Globus pallidus (tissue), 1 donor: ENCODE measurements at places on chromosomes 7 and 10.

- DNase-seq: no peak
Observed at GRCh38 chr10:132527339-132528063, 10.1 kb upstream of the INPP5A start.

GRCh38 chr10:116472891-116473290 lies 45.2 kb downstream of the PNLIPRP3 start:
- no peak for DNase-seq

GRCh38 chr7:74453322-74454011 lies at the start of gene GTF2IRD1:
Gene GTF2IRD1, plus strand, starts transcription at chr7:74453906. Its CDS starts 54,175 bp downstream, at chr7:74508081.
- peak; percentile 60 for DNase-seq

DNA sequence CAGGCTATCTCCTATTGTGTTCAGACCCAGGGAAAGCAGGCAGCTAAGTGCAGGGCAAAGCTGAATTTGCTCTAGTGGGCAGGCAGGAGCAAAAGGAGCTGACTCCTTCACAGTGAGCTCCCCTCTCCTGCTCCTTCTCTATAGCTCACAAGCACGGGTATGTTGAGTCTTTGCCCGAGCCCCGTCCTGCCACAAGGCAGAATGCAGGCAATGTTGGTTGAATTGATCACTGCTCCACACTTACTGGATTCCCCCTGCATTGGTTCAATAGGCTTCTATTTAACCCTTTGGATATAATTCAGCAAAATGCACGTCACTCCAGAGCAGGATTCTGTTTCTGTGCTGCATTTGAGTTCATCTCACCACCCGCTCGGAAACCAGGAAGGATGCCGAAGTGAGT lies 16.2 kb upstream of the C10orf90 start:
- DNase-seq: no peak

GRCh38 chr7:152402384-152403250 lies 33.2 kb downstream of the KMT2C start:
- DNase-seq: no peak

DNA sequence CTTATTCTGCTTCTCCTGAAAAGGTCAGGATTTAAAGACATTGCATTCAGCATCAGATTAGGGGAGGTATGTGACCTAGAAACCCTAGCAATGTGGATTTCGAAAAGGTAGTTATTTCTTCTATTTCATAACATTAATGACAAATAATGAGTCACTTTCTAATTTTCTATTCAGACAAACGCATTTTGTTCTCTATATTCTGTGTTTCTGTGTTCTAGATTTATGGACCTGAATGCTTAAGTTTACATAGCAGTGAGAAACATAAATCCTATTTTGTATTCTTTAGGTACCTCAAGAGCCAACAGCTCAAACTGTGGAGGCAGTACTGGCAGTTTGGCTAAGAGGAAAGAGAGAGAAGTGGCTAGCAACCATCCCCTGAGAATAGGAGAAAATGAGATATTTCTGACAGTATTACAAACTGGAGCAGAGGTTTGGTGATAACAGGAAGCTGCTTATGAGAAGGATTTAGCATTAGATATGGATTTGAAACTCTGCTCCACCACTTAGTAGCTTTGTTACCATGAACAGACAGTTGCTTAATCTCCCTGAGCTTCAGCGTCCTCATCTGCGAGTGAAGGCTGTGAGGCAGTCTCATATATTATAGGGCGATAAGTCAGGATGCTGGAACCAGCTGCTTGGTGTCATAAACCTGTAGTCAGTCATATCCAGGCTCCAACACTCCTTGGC lies 28.2 kb downstream of the CDK14 start:
- no peak for DNase-seq

DNA sequence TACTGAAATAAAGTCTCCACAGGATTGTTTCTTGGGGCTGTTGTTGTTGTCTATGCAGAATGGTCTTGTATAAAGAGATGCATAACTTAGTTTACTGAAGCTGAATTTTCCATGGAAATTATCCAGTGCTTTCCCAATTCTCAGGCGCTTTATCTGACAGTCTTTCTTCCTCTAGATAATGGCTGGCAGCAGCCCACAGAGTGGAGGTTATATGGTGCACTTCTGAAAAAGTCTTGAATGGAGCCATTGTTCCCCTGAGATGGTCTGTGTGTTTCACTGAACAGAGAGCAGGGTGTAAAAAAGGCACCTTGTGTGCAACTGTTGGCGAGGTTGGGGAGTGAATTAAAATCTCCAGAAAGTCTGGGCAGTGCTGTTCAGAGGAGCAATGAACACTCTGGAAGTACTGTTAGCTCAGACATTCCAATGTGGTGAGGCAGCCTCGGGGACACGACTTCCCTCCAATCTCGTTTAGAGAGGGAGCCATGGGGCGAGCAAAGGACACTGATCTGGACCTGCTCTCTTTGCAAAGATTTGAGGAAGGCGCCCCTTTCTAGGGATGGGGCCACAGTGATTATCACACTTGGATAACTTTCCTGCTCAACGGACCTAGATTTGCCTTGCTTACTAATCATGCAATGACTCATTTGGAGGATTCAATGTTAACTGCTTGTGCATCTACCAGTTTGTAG lies 2.0 kb upstream of the PLCE1 start:
- DNase-seq: peak; percentile 31

- DNase-seq: peak; percentile 68
Observed at GRCh38 chr10:62374862-62375710, 917 bp downstream of the ZNF365 start.

GRCh38 chr10:118564652-118565051 lies 30.8 kb downstream of the PRLHR start:
- DNase-seq: no peak

- DNase-seq: no peak
Observed at GRCh38 chr10:127012071-127012768, 107.0 kb downstream of the DOCK1 start.

- DNase-seq: no peak
Observed at GRCh38 chr10:121148921-121149320, 297.8 kb downstream of the WDR11 start.

GRCh38 chr10:116961406-116962251 lies 43.4 kb downstream of the SHTN1 start:
- peak; percentile 99 for DNase-seq

DNA sequence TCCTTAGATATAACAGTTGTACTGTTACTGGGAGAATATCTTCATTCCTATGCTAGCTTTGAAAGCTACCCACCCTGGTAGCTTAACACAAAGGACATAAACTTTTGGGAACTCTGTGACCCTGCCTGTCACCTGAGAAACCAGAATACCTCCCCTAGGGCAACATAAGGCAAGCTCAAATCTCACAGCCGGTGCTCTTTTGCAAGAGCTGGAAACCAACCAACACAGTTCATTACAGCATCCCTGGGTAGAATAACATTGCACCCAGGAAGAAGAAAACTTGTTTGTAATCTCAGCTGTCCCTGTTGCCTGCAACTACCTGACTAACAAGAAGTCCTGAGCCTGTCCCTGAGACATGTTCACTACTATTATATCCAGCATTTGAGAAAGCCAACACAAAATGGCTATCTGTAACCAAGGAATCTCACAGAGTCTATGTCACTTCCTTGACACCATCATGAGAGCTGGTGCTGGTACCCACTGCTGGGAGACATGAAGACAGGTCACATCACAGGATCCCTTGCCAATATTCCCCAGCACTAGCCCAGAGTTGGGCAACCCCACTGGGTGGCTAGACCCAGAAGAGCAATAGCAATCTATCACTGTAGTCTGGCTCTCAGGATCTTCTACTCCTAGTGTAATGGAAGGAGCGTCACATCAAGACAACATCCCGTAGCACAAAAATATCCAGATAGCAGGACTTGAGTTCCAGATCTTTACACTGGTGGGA lies 31.3 kb downstream of the AKR1C3 start:
- no peak for DNase-seq

- no peak for DNase-seq
Observed at GRCh38 chr7:139600306-139600705, 76.8 kb downstream of the CLEC2L start.

DNA sequence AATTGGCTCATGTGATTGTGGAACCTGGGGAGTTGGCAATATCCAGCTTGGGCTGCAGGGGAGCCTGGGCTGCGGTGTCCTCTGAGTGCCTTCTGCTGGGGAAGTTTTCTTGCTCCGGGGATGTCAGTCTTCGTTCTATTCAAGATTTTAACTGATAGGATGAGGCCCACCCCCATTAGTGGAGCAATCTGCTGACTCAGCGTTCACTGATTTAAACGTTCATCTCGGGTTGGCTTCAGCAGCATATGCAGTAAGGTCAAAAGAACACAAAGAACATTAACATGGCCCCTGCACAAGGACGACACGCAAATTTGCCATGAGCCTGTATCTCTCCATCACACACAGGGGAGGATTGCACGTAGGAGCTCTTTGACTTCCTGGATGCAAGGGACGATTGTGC lies 360.6 kb upstream of the ADARB2 start:
- no peak for DNase-seq

DNA sequence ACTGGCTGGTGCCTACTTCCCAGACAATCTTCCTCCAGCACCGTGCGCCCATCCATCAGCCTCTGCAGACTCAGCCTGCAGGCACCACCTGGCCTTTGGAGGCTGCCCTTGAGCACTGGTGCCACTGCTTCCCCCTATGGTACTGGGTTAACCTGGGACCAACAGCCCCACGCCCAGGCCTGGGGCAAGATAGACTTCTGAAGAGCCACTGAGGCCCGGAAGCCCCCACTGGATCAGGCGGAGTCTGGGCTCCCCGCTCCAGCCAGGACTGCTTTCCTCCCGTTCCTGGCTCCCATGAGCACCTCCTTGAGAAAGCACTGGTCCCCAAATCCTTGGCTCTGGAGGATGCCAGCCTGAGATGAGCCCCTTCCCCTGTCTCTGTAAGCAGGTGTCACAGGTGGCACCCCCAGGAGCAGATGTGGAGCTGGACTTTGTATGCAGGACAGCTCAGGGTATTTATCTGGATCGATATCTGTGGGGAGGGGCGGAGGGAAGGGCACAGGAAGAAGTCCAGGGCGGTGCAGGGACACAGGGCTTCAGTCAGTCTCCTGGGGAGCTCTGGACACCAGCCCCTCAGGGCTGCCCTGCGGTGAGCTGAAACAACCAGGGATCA lies 206.5 kb upstream of the PPP2R2D start:
- DNase-seq: no peak

- no peak for DNase-seq
Observed at GRCh38 chr7:136102881-136103280, 125.7 kb upstream of the MTPN start.

- DNase-seq: no peak
Observed at GRCh38 chr10:124174071-124174566, 80.7 kb upstream of the CHST15 start.

DNA sequence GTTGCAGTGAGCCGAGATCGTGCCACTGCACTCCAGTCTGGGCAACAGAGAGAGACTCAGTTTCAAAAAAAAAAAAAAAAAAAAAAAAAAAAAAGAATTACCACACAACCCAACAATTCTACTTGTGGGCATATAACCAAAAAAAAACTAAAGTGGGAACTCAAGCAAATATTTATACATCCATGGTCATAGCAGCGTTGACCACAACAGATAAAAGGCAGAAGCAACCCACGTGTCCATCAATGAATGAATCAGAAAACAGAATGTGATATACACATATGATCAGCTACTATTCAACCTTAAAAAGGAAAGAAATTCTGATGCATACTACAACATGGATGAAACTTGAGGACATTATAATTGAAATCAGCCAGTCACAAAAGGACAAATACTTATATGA lies 179.3 kb upstream of the NEBL start:
- no peak for DNase-seq

- DNase-seq: no peak
Observed at GRCh38 chr7:98285157-98286092, 3.9 kb downstream of the BRI3 start.

- no peak for DNase-seq
Observed at GRCh38 chr7:76069238-76069638, 21.3 kb downstream of the MDH2 start.

DNA sequence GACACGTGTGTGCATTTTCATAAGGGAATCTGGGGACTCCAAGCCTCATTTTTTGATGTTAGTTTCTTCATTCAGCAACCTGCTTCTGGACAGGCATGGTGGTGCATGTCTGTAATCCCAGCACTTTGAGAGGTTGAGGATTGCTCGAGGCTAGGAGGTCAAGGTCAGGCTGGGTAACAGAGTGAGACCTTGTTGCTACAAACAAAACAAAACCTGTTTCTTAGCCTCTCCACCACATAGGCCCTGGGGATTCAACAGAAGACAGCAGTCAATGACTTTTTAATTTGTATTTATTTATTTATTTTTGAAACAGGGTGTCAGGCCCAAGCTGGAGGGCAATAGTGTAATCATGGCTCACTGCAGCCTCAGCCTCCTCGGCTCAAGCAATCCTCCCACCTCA lies 6.9 kb upstream of the CYTH3 start:
- no peak for DNase-seq

GRCh38 chr10:103481974-103482531 lies 3.0 kb upstream of the CALHM3 start:
- DNase-seq: peak; percentile 31

GRCh38 chr10:27995311-27995710 lies 3.6 kb downstream of the ODAD2 start:
- DNase-seq: no peak

- peak; percentile 51 for DNase-seq
Observed at GRCh38 chr7:50092579-50093491, at the start of gene ZPBP. Gene ZPBP, minus strand, starts transcription at chr7:50093246. Its CDS starts 52 bp downstream, at chr7:50093194.

DNA sequence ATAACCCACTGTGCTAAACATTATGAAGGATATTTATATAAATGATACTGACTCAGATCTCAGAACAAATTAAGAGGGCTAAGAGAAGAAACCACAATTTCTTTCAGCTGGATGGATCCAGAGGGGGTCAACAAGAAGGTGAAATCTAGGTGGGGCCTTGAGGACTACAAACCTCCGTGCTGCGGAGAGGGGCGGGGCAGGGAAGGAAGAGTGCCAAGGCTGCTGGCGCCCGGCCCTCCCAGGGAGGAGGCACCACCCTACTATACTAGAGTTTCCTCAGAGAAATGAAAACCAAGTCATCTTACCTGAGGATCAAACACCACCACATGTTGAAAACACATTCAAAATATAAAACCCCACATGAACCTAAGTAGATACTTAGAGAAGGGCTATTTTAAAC lies 29.3 kb upstream of the CRYGN start:
- DNase-seq: no peak

DNA sequence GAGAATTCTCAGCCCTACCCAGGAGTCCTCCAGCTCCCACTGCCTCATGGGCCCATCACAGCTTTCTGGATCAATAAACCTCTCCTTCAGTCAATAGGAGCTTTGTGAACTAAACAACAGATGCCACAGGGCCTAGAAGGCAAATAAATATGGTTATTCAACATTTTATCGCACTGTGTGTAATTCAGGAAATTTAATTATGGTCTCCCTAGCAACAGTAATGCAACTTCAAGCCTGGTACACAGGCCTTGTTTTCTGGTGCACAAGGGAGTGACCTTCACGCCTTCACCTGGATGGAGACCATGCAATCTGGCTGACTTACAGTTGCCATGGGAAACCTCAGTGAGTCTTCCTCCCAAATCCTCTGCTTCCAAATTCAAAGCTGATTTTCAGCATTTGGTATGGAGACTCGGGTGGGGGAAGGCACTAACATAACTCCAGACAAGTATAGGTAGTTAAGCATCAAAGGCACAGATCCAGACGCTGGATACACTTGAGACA lies 441.0 kb upstream of the NPVF start:
- DNase-seq: no peak
